Ascending aorta (tissue), 2 donors: ENCODE measurements at places on chromosomes 12 and 14.

DNA sequence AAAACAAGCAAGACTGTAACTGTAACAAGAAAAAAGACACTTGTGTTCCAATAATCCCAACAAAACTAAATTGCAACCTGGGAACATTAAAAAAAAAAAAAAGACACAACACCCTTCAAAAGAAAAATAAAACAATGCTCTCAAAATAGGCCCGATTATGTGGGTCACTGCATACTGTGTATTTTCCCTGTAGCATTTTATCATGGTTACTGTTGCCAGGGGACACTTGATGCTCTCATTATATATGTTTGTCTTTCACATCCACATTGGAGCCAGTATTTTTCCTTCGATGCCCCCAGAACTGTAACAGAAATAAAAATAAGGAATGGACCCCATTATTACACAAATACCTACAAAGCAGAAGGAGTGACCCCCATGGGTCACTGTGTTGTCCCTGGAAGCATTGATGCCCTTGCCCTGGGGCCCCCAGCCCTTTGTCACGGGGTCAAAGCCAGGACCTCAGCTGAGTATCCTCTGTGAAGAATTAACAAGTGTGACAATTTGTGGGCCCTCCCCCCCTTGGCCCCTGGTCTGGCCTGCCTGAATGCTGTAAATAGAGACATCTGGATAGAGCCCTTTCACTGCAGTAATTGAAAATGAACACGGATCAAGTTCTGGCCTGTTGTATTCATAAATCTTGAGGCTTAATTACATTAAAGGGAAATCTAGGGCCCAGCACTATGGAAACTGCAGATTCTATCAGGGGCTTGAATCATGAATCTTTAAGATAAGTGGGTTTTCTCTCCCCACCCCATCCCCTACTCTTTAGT, 72.8 kb downstream of the C12orf42 start:
- no peak overlapping the region for H3K27ac ChIP-seq
- H3K4me1 ChIP-seq: no peaks in the 10 kb centered on the region
- no peak overlapping the region for H3K4me3 ChIP-seq
- DNase-seq: no peak

- DNase-seq: no peak
- no peak overlapping the region for H3K27ac ChIP-seq
- H3K4me3 ChIP-seq: no peak overlapping the region
- H3K36me3 ChIP-seq: no peaks in the 10 kb centered on the region
Measured at GRCh38 chr14:60622917-60623257, 26.4 kb downstream of the SIX1 start.

GRCh38 chr12:20863056-20863455, 52.6 kb downstream of the SLCO1B3 start:
- no peak overlapping the region for H3K27ac ChIP-seq
- no peak overlapping the region for H3K4me3 ChIP-seq
- H3K4me1 ChIP-seq: no peaks in the 10 kb centered on the region
- no peaks in the 10 kb centered on the region for H3K36me3 ChIP-seq

- no peak overlapping the region for H3K27ac ChIP-seq
- no peak for DNase-seq
- H3K4me3 ChIP-seq: no peak overlapping the region
- H3K4me1 ChIP-seq: peaks cover 4% of the 10 kb centered on the region
- no peaks in the 10 kb centered on the region for H3K36me3 ChIP-seq
Measured at GRCh38 chr14:37122919-37123639, 49.3 kb downstream of the SLC25A21 start.

DNA sequence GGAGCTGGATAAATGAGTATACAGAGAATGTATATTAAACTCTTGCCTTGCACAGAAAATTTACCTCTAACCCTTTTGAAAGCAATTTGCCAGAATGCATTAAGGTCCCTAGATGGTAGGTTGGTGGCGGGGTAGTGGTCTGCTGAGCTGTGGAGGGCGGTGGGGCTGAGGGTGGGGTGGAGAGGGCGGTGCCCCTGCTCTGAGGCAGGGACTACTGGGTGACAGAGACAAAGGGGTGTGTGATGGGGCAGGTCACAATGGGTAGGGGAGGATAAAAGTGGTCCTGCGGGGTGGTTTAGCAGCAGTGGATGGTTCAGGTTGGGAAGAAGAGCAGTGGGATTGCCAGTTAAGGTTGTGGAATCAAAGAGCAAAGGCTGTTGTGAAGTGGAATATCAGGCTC, at the start of gene GARIN6:
GARIN6 (plus strand) TSS at position 301 of the 400 bp plus-strand sequence. CDS start 422 bp downstream, outside the sequence.
- no peak within 1 kb of the TSS for H3K27ac ChIP-seq
- no peak within 1 kb of the TSS for H3K4me3 ChIP-seq
- H3K27me3 ChIP-seq: no peaks in the 10 kb centered on the region
- no peaks in the 10 kb centered on the region for H3K4me1 ChIP-seq

GRCh38 chr14:50036211-50036610, 80.2 kb downstream of the VCPKMT start:
- no peak for DNase-seq
- no peaks in the 10 kb centered on the region for H3K4me1 ChIP-seq
- no peak overlapping the region for H3K27ac ChIP-seq
- H3K36me3 ChIP-seq: no peaks in the 10 kb centered on the region

DNA sequence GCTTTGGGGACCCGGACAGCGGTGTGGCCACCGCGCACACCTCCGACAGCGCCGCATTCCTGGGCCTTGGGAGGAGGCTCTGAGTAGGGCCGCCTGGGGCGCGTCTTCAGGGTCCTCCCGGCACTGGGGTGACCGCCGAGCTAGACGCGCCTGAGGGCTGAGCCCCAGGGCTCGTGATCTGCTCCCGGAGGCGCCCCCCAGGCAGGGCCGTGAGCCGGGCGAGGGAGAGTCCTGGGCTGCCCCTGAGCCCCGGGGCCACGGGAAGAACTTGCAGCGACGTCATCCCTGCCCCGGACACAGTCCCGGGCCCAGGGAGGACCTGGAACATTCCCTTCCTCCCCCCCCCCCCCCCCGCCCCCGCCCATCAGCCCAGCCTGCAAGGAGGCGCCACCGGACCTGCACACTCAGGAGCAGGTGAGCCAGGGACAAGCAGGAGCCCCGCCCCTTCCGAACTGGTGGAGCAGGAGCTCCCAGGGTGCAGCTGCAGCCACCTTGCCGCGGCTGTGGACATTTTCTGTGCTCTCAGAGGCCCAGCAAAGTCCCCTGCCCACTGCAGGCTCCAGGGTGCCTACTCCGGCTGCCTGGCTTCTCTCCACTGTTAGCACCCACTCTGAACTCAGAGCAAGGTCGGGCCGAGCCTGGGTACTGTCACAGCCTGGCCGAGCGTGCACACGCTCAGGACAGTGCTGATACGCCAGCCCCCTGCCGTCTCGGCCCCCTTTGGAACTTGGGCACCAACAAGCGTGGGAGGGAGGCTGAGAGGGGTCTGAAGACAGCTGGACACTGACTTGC, 50.7 kb downstream of the A2M start:
- peak overlapping the region; percentile 70 for H3K4me3 ChIP-seq
- peaks cover 15% of the 10 kb centered on the region for H3K4me1 ChIP-seq
- peak; percentile 84 for DNase-seq
- peaks cover 27% of the 10 kb centered on the region for H3K36me3 ChIP-seq
- peak overlapping the region; percentile 100 for H3K27ac ChIP-seq

DNA sequence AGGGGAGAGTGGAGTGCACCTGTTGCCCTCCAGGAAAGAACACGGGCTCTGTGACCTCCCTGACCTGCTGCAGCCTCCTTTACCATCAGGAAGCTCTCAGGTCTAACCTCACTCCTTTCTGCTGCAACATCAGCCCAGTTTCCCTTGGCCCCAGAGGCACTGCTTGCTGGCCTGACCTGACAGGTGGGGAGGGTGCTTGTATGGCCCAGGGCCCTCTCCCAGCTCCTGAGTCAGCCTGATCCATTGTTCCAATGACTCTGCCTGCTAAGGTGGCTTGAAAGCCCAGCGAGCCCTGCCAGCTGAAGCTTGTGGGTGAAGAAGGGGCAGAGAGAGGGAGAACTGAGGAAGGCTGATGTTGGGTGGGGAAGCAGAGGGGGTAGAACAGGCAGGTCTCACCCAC, 13.2 kb upstream of the KRT78 start:
- H3K36me3 ChIP-seq: no peaks in the 10 kb centered on the region
- H3K27me3 ChIP-seq: no peaks in the 10 kb centered on the region

- peak overlapping the region; percentile 97 for H3K27ac ChIP-seq
- DNase-seq: peak; percentile 77
- H3K27me3 ChIP-seq: no peaks in the 10 kb centered on the region
- peaks cover 21% of the 10 kb centered on the region for H3K4me1 ChIP-seq
- peak overlapping the region; percentile 88 for H3K4me3 ChIP-seq
- H3K36me3 ChIP-seq: no peaks in the 10 kb centered on the region
Measured at GRCh38 chr14:102320033-102320660, 601 bp downstream of the ZNF839 start.
